Activated CD4-positive, alpha-beta T cell treated with anti-CD3 and anti-CD28 coated beads, Interleukin-2, Interleukin-4, amounts not matched to agents 100 ng/mL and 50 ng/mL, durations not matched to agents 16 hours and 8 hours (primary cell): ENCODE measurements at places on chromosomes 1 and 21.

GRCh38 chr1:41382480-41383090 lies 21.4 kb downstream of the FOXO6 start:
- DNase-seq = no peak

DNA sequence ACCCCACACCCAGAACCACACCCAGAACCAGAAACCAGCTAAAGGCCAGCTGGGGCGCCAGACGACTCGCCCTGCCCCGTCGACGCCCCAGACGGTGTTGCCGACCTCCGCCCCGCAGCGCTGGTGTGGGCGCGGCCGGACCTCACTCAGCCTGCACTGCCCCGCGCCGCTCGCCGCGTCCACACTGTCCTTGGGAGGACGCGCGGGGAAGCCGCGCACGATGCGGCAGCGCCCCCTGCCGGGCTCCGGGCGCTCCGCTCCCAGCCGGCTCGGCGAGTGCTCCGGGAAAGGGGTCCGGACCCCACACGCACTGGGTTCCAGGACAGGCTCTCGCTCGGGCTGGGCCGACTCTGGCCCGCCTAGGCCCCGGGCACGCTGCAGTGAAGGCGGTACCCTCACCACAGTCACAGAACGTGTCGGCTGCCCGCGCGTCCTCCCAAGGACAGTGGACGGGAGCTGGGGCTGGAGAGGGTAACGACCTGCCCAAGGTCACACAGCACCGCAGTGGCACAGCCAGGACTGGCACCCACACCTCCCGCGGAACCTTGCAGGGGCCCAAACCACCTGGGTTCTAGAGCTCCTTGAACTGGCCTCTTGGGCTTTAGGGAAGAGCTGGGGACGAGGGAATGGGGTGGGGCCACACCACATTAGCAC lies 90.2 kb downstream of the DMRTA2 start:
- DNase-seq = peak; percentile 56

DNA sequence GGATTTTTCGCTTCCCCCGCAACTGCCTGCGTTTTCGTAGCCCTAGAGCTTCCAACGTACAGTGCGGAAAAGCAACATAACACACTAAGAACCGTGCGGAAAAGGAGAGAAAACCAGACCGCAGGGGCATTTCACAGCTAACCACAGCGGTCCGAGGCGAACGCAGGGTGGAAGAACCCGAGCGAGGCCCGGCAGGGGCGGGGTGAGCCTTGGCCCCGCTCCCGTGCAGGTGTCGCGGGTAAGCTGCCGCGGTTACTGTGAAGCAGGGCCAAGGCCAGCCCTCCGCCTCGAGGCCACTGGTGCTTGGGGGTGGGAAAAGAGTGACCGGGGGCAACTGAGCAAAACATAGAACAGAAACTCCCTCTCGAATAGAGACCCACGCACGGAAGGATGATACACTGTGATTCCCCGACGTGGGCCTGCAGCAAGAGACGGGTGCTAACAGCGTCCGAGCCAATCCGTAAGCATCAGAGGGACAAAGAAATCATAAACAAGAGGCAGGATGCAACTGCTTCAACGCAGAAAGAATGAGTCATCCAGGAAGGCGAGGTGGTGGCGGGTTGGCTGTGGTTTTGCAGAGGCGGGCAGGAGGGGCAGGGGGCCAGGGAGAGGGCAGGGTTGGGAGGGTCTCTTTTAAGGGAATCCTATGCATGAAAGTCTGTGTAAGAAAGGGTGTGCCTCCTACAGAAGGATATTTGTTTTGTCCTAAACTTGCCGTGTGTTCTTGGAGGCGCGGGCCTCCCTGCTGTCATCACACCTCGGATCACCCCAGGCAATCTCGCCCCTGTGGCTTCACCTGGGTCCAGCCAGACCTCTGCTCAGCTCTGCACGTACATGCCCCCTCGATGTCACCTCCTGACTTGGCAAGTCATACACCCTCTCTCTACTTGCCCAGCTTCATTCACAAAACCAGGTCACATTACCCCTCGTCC lies 7.3 kb downstream of the GNG4 start:
- DNase-seq = peak; percentile 77

DNA sequence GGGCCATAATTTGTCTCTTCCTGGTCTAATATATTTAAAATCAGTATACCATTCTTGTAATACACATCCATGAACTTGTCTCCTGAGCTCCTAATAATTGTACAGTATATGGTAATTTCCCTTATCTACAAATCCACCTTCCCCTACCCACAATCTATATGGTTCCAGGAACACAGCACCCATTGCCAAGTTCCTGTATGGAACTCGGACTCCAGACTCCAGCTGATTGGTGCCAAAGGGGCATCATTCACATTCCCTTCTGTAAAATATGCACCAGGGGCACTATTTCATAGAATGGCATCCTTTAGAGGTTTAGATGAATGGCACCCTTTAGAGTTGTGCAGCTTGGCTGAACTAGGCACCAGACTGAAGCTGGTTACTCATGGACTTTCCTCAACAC lies 58.8 kb upstream of the ZSWIM5 start:
- no peak for DNase-seq
